Activated T-helper 17 cell treated with anti-CD3 and anti-CD28 coated beads, Interleukin-2, amount 50 U/mL, for 72 hours (primary cell): ENCODE measurements at places on chromosomes 5 and 9.

DNA sequence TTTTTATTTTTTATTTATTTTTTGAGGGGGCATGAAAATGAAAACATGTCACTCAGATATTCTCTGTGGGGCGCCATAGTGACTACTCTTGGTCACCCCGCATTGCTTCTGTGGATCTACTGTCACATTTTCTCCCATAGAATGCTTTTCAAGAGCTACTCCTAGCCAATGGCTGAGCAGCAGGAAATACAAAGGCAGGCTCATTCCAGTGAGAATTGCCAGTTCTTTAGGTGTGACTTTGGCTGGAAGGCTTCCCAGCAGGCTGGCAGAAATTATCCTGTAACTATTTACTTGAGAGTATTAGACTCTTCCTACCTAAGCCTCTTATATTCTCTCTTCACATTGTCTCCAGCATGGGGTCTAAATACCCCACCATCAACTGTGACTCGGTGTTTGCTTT, 21.0 kb upstream of the PTPRD start:
- no peak for ATAC-seq

DNA sequence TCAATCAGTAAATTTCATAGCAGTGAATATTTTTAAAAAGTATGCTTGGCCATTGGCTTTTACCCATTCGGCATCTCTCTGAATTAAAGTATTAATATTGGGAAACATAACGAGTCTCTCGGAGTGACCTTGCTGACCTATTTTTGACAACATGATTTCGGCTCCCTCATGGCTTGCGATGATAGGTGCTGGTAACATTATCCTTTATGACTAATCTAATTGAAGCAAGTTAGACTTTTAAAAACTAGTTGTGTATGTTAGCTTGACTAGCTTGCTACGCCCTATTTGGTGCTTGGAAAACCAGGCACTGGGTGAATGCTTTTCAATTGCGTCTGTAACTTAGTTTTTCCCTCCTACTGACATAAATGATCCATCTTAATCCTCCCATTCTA, 1.1 kb downstream of the ZNF366 start:
- ATAC-seq, result no peak

DNA sequence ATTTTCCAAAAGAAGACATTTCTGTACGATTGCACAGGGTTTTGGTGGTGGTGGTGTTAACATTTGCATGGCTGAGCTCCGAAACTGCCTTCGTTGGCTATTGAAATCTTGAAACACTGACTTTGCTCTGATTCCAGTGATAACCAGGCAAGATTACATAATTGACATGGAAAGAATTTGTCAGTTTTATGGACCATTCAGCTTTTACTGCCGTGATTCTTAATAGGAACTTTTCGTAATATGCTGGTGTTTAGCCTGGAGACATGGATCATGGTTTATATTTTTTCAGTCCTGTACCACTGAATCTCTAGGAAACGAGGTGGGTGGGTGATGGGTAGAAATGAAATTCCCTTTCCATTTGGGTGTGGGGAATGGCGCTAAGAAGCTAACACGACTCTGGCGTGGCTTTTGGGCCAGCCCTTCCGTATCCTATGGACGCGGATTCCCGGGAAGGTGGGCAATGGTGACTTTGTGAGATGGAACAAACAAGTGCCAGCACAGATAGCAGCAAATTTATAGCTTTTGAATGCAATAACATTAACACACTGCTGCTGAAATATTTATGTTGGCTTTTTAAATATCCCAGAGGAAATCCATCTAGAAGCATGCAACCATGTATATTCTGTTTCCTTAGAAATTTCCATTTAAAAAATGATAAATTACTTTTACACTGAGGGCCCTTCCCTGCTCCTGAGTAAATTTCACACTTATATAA, 36.8 kb downstream of the LIX1 start:
- no peak for ATAC-seq

DNA sequence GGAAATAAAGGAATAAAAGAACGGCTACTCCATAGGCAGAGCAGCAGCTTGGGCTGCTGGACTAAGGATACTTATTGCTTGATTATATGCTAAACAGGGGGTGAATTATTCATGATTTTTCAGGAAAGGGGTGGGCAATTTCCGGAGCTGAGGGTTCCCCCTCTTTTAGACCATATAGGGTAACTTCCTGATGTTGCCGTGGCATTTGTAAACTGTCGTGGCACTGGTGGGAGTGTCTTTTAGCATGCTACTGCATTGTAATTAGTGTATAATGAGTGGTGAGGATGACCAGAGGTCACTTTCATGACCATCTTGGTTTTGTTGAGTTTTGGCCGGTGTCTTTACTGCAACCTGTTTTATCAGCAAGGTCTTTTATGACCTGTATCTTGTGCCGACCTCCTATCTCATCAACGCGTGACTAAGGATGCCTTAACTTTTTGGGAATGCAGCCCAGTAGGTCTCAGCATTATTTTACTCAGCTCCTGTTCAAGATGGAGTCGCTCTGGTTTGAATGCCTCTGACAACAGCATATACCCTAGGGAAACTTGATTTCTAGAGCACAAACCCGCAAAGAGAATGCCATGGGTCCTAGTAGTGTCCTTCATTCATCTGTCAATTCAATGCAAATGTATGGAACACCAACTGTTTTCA, 47.8 kb upstream of the PWWP2A start:
- ATAC-seq, result no peak

- ATAC-seq, result no peak
Measured at GRCh38 chr5:124979251-124979650, 232.8 kb upstream of the ZNF608 start.

- no peak for ATAC-seq
Measured at GRCh38 chr9:19224563-19224962, 5.9 kb upstream of the DENND4C start.

GRCh38 chr5:166431456-166431855, 1860.0 kb upstream of the WWC1 start:
- no peak for ATAC-seq

DNA sequence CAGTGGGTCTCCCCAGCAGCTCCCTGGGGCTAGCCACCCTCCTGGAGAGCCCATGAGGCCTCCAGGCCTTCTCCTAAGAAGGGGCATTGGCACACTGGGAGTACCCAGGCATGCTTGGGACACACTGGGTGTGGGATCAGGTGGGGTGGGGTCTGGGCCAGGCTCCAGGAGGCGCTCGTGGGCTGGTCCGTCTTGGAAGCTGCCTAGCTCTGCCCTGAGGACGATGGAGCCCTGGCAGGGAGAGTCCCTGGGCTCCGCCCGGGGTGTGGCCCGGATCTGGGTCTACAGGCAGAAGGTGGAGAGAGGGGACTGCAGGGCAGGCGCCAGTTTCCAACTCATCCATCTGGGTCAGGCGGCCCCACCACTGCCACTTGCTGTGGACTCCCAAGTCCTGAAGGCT, 2.4 kb downstream of the PRRX2 start:
- no peak for ATAC-seq

- ATAC-seq, result no peak
Measured at GRCh38 chr9:134435550-134436378, 109.5 kb downstream of the RXRA start.

DNA sequence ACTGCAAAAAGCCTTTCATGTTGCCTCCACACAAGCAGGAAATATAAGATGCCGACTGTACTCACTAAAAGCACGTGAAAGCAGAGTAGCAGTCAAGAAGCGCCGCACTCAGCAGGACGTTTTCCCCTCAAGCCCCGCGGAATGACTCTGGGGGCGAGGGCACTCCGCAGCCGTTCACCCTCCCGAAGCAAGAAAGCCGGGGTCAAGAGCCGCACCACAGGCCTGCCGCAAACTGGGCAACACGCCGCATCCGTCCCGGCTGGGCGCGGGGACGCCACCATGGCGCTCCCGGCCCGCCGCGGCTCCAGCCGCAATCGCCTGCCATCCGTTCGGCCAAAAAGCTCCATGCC, 364 bp downstream of the RPS6 start:
- peak; percentile 35 for ATAC-seq

DNA sequence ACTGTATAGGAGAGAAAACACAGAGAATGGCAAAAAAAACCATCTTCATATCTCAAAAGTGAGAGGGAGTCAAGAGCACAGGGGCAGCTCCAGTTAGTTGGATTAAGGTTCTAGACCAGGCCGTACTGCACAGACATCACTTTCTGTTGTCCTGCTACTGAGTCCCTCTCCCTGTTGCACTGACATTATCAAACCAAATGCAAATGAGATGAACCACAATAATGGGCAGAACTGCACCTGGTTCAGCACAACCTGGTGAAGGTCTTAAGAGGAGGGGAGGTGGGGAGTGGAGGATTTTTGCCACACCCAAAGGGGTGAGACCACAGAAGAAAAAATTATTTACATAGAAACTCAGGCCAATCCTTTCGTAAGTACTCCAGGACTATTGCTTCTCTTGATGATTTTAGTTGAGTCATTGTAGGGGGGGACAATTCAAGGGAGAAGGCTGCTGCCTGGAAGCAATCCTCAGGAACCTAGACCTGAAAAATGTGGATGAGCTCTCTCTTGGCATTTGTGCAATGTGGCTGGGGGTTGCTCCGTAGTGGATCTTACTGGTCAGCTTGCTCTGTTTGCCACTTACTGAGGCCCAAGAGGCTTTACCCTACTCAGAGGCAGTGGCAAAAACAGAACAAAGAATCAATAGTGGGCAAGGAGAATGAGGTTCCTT, 94.5 kb upstream of the PPP1R2B start:
- ATAC-seq, result no peak

DNA sequence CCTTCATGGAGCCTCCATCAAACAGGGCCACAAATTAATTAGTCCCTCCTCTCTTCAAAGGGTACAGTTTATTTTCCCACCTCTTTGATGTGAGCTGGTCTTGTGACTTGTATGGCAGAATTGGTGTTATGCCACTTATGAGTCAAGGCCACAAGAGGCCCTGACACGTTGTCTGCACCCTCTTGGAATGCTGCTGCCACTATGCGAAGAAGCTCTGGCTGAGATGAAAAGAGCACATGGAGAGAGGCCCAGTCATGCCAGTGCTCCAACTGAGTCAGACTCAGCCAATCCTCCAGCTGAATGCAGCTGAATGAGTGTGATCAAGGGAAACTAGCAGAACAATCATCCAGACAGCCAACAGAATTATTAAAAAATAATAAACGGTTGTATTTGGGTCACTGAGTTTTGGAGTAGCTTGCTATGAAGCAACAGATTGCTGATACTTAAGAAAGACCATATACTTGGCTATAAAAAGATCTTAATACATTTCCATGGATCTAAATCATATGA, 128.3 kb downstream of the MARCHF11 start:
- no peak for ATAC-seq

DNA sequence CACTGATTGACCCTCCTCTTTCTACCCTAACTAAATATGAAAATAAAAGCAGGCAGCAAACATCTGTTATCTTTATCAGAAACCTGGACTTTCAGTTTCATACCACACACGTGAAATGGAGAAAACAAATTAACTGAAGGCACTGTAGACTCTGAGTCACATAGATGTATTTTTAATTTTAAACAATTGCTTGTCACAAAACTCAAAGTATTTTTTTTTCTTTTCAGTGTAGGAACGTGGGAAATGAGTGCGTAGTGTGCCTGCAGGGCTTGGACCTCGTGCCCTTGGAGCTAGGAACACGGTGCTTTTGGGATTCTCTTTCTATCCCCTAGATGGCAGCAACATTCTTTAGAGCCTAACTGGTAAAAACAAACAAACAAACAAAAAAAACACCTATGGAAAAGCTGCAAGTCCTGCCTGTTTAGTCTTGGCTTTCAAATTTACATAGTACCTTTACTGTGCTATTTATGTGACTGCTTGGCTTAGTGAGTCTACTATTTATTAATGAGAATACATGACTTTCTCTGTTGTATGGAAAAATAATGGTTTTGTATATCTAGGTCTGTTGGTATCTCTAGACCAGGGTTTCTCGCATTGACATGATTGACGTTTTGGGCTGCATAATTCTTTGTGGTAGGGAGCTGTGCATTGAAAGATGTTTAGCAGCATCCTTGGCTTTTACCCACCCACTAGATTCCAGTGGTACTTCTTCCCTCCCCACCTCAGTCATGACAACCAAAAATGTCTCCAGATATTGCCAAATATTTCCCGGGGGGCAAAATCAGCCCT, 16.8 kb upstream of the ACTBL2 start:
- peak; percentile 58 for ATAC-seq
